NCI-H1105 treated with DMSO at 0.1 percent for 48 hours (cell line): ENCODE measurements at places on chromosomes 3 and 15.
A peak's percentile ranks its signal among the peaks of the same experiment; 100 is the strongest.

GRCh38 chr3:42061025-42061712 is 30.0 kb upstream of the TRAK1 start:
- no peak for DNase-seq

DNA sequence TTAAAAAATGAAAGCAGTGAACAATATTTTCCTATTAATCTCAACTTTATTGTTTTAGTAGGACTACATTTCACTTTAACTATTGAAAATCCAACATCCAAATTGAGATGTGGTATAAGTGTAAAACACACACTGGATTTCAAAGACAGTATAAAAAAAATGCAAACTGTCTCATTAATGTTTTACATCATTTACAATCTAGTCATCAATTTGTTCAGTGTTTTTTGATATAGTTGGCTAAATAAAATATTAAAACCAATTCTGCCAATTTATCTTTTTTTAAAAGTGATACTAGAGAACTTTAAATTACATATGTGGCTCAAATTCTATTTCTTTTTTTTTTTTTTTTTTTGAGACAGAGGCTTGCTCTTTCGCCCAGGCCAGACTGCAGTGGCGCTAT is 95.1 kb downstream of the NPTN start:
- no peak for DNase-seq

DNA sequence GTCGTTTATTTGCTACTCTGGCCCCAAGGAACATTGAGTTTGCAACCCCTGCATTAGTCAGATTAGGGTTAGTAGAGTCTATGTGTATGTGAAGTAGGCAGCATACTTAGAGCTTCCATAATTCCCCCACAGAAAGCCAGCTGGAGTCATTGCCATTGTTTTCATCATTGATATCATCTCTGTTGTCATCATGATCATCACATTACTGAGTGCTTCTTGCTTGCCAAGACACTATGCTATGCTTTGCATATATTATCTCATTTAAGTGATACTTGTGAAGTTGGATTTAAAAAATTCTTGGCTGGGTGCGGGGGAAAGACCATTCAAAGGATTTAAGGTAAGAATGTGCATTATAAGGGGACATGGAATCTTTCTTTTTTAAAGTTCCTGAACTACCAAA is 209.0 kb downstream of the CACNA2D3 start:
- DNase-seq: no peak

DNA sequence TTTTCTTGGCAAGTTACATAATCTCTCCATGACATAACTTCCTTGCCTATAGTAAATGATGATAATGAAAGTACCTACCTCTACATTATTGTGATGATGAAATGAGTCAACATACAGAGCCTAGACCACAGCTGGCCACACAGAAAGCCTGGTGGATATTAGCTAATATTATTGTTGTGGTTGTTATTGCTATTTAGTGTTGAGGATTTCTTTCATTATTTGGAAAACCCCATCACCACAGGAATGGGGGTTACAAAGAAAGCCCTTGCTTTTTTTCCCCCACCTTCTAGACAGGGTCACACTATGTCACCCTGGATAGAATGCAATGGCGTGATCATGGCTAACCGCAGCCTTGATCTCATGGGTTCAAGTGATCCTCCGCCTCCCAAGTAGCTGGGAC is 125.0 kb downstream of the PDZRN3 start:
- no peak for DNase-seq

GRCh38 chr3:37934631-37935289 is 55.8 kb upstream of the VILL start:
- DNase-seq: no peak

GRCh38 chr3:177123822-177124221 is 73.5 kb downstream of the TBL1XR1 start:
- DNase-seq: no peak

DNA sequence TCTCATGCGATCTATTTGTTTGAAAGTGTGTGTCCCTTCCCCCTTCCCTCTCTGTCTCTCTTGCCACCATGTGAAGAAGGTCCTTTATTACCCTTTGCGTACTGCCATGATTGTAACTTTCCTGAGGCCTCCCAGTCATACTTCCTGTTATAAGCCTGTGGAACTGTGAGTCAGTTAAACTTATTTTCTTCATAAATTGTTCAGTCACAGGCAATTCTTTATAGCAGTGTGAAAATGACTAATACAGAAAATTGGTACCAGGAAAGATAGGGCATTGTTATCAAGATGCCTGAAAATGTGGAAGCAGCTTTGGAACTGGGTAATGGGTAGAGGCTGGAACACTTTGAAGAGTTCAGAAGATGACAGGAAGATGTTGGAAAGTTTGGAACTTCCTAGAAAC is 743.7 kb upstream of the NECTIN3 start:
- DNase-seq: no peak

DNA sequence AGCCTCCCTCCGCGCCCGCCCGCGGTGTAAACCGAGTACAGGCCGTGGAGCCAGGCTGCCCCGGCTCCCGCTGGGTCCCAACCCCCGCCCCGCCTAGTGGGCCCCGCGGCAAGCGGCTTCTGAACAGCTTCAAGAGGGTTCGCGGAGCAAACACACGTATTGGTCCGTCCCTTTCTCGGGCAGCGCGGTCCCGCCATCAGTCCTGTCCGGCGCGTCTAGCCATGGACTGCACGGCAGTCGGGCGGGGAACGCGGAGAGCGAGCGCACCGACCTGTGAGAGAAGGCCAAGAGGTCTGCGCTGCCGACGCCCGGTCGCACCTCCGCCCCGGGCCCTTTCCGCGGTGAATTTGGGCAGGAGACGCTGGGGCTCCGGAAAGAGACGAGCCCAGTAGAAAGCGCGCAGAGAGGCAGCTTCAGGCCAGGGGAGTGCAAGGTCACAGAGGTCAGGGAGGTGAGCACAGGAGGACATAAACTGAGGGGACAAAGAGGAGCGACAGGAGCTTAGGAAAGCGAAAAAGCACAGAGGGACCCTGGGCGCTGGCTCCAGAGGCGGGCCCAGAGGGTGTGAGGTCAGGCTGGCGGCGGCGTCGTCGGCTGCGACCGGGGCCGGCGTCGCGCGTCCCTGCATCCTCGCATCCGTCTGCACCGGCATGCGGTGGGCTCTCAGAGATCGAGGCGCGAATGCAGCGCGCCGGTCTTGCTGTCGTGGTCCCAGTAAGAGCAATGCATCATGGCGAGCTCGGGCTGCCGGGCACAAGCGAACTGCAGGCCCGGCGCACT is 1.8 kb downstream of the FOXL2 start:
- DNase-seq: peak; percentile 31

- no peak for DNase-seq
These were observed 67.3 kb upstream of the TRIM42 start for GRCh38 chr3:140610544-140610943.

DNA sequence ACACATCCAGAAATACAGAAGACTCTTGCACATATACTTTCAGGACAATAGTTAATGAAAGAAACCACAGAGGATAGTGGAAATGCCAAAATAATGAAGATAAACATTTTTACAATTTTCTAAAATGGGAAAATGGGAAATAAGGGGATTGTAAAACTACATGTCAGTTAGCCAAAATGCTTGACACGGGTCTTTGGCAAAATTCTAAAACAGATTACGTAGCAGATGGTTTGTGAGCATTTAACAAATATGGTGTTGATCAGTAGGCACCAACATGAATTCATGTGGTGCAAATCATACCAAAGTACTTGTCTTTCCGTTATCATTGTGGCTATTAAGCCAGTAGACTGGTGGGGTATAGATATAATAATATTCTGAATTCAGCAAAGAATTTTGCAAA is 348.5 kb upstream of the ROBO1 start:
- DNase-seq: no peak

DNA sequence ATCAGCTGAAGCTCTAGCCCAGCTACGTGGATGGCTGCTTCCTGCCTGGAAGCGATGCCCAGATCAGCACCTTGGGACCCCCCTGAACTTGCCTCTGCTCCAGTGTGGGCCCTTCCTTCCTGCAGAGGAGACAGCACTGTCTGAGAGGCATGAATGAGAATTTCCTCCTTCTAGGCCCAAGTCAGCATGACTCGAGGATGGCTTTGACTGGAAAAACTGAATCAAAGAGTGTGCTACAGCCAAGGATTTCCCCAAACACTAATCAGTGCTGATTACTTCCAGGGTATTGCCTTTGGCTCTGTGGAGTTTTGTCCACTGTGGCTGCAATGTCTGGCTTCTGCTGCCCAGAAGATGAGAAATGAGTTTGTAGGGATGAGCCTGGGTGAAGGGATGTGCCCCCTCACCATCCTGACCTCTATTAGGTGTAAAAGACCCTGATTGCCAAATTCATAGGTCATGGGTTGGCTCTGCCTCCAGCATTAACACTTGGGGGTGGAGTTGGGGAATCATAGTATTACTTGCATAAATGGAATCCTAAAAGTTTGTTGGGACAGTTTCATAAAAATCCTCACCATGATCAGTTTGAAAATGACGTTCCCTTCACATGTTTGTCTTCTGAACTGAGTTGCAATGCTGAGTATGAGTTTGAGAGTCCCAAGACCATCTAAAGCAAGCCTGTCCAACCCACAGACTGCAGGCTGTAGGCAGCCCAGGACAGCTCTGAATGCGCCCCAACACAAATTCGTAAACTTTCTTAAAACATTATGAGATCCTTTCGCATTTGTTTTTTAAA is 36.7 kb downstream of the FLNB start:
- no peak for DNase-seq

DNA sequence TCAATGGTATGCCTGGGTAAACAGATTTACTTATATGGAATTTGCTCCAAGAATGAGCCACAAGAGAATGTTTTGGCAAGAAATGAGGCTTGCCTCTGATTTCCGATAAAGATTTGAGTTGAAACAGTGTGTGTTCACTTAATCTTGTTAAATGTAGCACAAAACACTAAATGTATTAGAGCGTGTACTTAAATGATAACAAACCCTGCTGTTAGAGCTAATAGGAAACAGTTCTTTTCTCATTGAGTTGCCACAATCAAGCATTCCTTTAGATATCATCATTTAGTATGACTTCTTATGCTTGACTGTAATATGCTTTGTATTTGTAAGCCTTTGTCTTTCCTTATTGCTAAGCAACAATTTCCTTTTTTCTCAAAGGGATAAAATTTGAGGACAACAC is 353.6 kb upstream of the ZNF717 start:
- no peak for DNase-seq

GRCh38 chr15:40902605-40903561 is 8.6 kb downstream of the VPS18 start:
- no peak for DNase-seq

DNA sequence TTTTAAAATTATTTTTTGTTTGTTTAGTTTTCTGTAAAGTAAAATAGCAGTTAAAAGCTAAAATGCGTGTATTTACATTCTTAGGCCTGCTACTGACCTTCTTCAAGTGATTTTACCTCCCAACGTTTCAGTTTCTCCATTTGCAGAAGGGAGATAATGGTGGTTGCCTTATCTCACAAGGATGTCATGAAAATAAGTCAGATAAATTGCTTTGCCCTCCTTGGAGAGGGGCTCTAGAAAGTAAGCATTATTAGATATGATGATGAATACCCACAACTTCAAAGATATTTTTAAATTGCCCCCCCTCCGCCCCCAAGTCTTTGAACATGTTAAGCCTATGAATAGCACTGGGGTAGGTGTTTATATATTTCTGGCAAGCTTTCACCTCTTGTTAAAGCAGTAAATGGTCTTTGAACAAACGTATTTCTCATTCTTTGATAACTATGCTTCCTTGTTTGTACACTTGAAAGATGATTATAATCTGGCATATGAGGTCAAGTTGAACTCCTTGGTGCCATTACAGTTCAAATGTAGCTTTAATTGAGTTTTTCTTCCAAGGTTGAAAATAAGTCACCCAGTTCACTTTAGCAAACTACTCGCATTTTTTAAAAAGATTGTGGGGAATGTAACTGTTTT is 6.4 kb downstream of the TERC start:
- no peak for DNase-seq
